ENCODE measurements at places on chromosomes 13 and 19.

DNA sequence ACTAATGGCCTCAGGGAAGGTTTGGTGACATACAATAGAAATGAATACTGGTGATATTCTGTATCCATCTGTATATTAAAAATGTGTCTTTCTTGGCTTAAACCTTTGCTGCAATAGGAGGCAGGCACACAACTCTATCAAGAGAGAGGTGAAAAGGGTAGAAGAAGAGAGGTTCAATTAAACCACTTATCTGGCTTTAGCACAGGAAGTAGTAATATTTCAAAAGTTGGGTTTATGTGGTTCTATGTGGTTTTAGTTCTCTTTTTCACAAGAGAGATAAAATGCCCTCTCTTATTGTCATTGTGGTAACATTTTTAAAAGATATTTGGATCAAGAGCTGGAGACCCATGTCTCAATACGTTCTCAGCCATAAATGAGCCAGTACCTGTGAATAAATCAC is 146.2 kb upstream of the FNDC3A start:
- no peak for DNase-seq

DNA sequence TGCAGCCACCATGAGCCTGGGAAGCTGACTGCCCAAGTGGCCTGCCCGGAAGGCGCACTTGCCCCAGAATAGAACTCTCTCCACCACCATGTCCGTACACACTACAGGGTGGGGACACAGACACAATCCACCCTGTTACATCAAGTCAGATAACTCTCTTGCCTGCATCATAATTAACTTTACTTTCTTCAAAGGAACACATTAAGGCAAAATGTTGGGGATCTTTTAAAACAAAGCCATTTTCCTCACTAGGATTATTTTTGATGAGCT is 23.3 kb upstream of the VSTM2B start:
- no peak for DNase-seq

GRCh38 chr13:102721800-102722231 is 27.0 kb upstream of the METTL21C start:
- peak; percentile 48 for DNase-seq

GRCh38 chr13:37613236-37613635 is 14.7 kb upstream of the POSTN start:
- DNase-seq: no peak
